ENCODE measurements at places on chromosomes 3 and 15.

DNA sequence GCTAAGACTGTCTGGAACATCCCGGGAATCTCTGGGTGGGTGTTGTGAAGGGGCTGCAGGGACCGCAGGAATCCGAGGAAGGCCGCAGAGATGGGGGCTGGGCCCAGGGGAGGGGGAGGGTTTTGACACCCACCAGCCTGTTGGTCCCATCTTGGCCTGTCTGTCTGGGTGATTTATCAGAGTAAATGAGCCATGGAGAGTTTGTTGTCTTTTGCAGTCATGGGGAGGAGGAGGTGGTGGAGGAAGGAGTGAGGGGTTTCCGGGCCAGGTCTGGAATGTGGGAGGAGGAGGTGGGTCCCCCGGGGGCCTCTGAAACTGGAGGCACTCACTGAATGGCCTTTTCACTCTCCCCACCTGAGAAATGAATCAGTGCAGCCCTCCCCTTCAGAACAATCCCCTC, 11.5 kb downstream of the SEMA3F start:
- DNase-seq, result no peak

DNA sequence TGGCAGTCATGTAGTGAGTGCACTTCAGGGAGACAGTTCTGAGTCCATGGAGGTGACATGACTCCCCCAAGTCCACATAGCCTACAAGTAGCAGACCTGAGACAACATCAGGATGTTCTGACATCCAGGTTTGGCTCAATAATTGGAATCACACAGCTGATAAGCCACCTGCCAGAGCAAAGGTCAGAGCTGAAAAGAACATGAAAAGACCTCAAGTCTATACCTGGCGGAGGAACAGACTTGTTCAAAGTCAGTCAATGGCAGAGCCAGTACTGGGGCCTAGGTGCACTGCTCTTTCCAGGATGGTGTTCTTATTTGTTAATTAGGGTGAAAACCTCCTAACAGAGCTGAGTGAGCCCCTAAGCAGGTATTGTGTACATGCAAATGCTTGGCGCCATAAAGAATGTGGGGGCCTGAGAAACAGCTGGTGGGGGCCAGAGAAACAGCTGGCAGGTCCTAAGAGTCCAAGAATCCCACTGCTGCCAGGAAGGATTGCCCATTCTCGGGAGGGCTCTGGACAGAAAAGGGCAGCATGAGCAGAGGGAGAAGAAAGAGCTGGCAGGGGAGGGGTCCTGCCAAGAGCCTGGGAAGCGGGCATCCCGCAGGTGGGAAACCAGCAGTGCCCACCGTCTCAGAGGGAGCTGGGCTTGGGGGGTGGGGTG, 17.1 kb downstream of the MASP1 start:
- no peak for DNase-seq

- DNase-seq, result no peak
Measured at GRCh38 chr15:45674677-45675076, 39.8 kb downstream of the SQOR start.

DNA sequence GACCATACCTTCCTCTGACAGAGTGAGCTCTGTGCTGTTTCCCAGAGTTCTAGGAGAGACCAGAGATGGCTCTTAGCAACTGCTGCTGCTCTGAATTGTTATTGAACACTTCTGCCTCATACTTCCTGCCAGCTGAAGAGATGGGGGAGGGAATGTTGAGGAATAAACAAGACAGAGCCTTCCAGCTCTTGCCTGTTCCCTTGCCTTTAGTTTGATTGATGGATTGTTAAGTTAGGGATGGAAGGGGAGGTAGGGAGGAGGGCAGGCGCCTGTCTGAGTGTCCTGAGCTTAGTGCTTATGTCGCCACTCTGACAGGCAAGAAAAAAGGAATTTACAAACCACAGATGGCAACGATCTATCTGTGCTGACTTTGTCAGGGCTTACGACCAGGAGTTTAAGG, 42.8 kb downstream of the ZNF609 start:
- no peak for DNase-seq

DNA sequence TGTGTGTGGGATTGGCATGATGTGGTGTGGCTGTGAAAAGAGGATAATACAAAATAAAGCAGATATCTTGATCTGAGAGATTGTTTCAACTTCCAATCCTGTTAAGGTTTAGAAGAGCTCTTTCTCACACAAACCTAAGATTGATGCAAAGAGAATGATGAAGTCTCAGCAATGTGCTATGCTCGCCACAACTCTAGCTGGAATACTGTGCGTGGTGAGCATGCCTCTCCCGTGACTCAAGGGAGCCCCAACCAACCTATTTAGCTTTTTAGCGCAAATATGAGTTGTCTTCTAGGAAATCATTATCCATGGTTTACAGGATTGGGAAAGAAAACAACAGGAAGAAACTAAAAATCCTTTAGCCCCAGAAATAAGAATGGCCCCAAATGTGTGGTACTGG, 28.5 kb downstream of the BTLA start:
- DNase-seq, result no peak

DNA sequence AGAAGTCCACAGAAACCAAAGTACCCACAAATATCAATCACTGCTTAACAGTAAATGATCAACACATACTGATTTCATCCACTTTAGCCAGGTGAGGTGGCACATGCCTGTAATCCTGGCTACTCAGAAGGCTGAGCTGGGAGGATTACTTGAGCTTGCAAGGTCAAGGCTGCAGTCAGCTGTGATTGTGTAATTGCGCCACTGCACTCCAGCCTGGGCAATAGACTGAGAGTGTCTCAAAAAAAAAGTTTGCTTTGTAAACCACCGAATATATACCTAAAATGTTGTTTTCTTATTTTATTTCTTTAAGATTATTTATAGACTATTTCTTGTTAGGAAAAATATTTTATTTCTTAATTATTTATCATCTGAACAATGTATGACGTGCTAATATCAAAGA, 8.7 kb upstream of the ATP13A4 start:
- no peak for DNase-seq

- no peak for DNase-seq
Measured at GRCh38 chr15:29696950-29697738, 125.1 kb downstream of the TJP1 start.

Measured in stimulated activated CD8-positive, alpha-beta memory T cell treated with anti-CD3 and anti-CD28 coated beads, Interleukin-12 subunit alpha, Interleukin-12 subunit beta, amount 100 ng/mL, for 4 hours (primary cell).